ENCODE measurements at places on chromosomes 3 and 15.

GRCh38 chr3:47583320-47584075 lies 4.8 kb upstream of the CSPG5 start:
- DNase-seq, result no peak

- no peak for DNase-seq
Measured at GRCh38 chr3:126937533-126937932, 45.4 kb upstream of the PLXNA1 start.

DNA sequence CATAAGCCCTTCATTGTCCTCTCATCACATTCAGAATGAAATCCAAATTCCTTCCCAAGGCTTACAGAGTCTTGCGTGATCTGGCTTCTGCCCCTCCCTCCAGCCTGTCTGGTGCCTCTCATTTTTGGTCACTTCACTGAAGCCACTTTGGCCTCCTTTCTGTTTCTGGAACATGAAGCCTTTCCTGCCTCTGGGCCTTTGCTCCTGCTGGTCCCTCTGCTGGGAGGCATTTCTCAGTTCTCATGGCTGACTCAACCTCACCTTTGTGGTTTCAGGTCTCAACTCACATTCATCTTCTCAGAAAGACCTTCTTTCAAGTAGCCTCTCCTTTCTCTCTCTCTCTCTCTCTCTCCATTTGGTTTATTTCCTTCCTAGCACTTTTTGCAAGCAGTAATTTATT lies 43.9 kb upstream of the BHLHE40 start:
- no peak for DNase-seq

- DNase-seq, result peak; percentile 34
Measured at GRCh38 chr15:43241100-43241499, 20.3 kb upstream of the EPB42 start.

GRCh38 chr3:125143982-125144652 lies 68.4 kb downstream of the SLC12A8 start:
- DNase-seq, result no peak

GRCh38 chr3:137035631-137036030 lies 77.8 kb downstream of the IL20RB start:
- no peak for DNase-seq

Data from left colon (tissue), 2 donors.